ENCODE measurements at places on chromosomes 3 and 15.

DNA sequence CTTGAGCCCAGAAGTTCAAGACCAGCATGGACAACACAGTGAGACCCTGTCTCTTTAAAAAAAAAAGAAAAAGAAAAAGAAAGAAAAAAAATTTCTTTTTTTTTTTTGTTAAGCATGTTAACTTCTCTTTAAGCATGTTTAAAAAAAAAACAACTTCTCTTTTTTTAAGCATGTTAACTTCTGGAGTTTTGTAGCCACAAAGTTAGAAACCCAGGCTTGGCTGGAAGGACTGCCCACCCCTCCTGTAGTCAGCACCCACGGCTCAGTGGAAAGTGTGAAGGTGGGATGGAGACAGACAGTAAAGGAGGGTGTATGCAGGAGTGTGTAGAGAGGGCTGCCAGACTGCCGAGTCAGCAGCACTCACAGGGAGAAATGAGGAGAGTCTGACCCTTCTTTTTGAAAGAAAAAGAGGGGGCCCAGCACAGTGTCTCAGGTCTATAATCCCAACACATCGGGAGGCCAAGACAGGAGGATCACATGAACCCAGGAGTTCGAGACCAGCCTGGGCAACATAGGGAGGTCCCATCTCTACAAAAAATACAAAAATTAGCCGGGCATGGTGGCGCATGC is 33.2 kb downstream of the GOLGA8S start:
- DNase-seq: no peak

- DNase-seq: no peak
Measured at GRCh38 chr15:67102599-67102929, 37.2 kb downstream of the SMAD3 start.

DNA sequence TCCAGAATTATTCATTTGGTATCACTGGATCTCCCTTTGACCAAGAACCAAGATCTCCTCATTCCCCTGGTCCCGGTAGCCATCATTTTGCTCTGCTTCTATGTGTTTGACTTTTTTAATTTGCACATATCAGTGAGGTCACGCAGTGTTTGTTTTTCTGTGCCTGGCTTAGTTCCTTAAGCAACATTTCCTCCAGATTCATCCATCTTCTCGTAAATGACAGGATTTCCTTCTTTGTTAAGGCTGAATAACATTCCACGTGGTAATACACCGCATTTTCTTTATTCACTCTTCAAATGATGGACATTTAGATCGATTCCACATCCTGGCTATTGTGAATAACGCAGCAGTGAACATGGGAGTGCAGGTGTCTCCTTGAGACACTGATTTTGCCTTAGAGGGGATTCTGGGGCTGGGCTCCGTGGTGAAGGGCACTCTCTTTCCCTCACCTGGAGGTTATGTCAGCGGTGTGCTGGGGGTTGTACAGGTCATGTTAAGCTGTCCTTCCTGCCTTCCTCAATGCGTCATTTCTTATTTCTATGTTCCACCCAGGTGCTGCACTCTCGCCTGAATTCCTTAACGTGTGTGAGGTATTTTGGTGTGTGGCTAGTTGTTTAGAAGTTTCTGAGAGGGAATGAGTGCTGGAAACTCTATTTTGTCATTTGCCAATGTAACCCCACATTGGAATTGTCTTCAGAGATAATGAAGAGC is 212.2 kb downstream of the LPP start:
- DNase-seq: no peak

- no peak for DNase-seq
Measured at GRCh38 chr3:165751637-165752036, 85.6 kb downstream of the BCHE start.

- no peak for DNase-seq
Measured at GRCh38 chr3:150662410-150663200, 41.1 kb downstream of the ERICH6 start.

DNA sequence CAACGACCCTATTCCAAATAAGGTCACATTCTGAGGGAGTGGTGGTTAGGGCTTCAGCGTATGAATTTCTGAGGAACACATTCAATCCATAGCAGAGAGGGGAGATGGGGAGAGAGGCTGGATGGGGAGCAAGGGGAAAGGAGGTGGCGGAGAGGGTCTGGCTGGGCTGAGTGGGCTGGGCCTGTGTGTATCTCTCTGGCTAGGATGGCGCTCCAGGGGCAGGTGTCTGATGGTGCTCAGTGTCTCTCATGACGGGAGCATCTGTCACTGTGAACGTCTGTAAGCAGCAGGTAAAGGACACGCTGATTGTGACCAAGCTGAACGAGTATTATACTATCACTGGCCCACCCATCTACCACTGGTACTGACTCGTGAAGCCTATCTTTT is 159.6 kb downstream of the XXYLT1 start:
- DNase-seq: no peak

DNA sequence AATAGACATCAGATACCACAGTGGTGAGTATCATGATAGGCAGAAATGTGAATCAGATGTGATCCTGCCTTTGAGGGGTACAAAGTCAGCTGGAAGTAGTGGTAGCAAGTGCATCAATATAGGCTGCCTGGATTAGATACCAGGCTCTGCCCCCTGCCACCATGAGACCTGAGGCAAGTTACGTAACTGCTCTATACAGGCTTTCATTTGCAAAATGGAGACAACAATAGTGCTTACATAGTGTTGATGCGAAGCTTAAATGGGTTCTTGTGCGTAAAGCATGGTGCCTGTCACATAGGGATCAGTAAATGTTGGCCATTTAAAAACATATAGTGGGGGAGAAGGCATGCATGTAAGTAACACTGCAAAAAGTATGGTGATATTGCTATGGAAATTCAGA is 158.0 kb downstream of the RYR3 start:
- DNase-seq: no peak

- DNase-seq: no peak
Measured at GRCh38 chr3:27623085-27623753, 98.9 kb downstream of the EOMES start.

GRCh38 chr15:74124759-74125158 is 5.6 kb upstream of the ISLR2 start:
- no peak for DNase-seq

- no peak for DNase-seq
Measured at GRCh38 chr3:99625643-99626416, 12.6 kb upstream of the COL8A1 start.

GRCh38 chr15:36938764-36939163 is 161.6 kb downstream of the MEIS2 start:
- DNase-seq: no peak

GRCh38 chr3:11706604-11707003 is 62.9 kb upstream of the VGLL4 start:
- no peak for DNase-seq

GRCh38 chr3:13234666-13235065 is 161.4 kb upstream of the IQSEC1 start:
- DNase-seq: no peak

DNA sequence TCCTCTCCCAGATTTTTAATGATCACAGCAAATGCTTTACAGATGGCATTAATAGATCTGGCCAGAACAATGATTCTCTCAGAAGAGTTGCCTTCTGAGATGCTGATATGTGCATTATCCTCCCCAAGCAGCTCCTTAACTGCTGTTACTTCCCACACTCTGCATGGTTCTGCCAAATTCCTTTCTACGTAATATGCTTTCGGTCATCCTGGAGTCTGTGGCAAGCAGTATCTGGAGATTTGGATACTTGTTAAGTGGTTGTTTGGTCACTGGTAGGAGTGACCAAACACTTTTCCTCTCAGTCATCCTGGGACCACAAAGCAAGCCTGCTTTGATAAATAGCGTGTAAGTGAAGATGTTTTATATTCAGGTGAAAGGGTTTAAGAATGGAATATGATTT is 71.1 kb upstream of the CCNL1 start:
- no peak for DNase-seq

- no peak for DNase-seq
Measured at GRCh38 chr3:170869239-170869590, 780 bp downstream of the RPL22L1 start.

GRCh38 chr3:10420745-10421475 is 84.5 kb downstream of the ATP2B2 start:
- no peak for DNase-seq

DNA sequence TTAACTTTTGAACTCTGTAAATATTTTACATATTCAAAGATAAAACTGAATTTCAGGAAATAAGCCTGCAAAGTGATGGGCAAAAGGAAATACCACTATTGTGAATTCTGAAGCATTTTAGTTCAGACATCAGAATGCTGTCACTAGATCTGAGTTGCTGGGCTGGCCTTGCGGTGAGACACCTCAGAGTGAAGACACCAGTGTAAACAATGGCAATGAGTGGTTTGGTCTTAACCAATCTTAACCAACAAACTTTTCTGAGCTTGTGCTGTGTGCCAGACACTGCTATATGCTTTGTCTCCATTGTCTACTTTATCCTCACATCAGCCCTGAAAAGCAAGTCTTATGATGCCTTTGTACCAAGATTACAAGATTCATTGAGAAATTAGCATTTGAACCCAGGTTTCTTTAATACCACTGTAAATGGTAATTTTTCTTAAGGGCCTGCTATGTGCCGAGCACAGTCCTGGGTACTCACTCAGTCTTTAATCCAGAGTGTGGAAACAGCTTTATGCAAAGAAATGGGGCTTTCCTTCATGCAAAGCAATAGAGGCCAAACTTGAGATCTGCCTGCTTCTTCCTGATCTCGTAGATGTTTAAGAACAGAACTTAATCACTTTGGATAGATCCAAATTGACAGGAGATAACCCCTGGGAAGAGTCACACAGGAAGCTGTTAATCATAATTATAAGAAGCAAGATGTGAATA is 55.0 kb downstream of the TMEM39A start:
- DNase-seq: no peak

- DNase-seq: no peak
Measured at GRCh38 chr3:12768579-12769527, 9.8 kb upstream of the TMEM40 start.

GRCh38 chr15:77118882-77119321 is 48.0 kb upstream of the TSPAN3 start:
- DNase-seq: peak; percentile 36

- no peak for DNase-seq
Measured at GRCh38 chr3:13824521-13825310, 55.2 kb downstream of the WNT7A start.

DNA sequence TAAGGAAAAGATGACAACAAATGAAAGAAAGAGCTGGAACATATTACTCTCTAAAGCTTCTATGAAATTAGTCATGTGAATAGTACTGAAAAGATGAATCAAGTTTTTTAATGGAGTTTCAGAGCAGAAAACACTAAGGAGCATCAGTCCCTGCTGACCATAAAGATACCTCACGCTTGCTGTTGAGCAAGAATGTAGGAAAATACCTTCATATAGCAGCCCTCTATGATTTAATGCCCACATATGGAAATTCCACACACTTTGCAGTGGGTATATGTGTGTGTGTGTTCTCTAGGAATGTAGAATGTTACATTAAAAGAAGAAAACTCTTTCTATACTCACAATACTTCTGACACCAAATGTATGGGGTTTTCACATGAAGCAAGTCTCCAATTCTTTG is 355.0 kb downstream of the ERC2 start:
- no peak for DNase-seq

- no peak for DNase-seq
Measured at GRCh38 chr3:150411546-150411945, 3.4 kb downstream of the TSC22D2 start.

Data from KG1 (cell line).